ENCODE measurements at places on chromosomes 4 and X.

GRCh38 chr4:40211224-40212185 is 14.7 kb downstream of the RHOH start:
- no peak for DNase-seq

- no peak for DNase-seq
These were observed 3.5 kb upstream of the SAP30 start for GRCh38 chr4:173367285-173367684.

GRCh38 chr4:76589402-76589801 is 154.4 kb downstream of the SHROOM3 start:
- DNase-seq = no peak

GRCh38 chr4:77188498-77189220 is 31.7 kb downstream of the CCNG2 start:
- no peak for DNase-seq
